Esophagus muscularis mucosa (tissue), 4 donors: ENCODE measurements at places on chromosomes 6 and 20. TPM values are rescaled to one million over a fixed set of nuclear protein-coding genes. Genes with fewer than 3 reads are reported as not detected.

The ZBP1 gene
- total RNA-seq, result 0.33 TPM

The SNRNP48 gene
- total RNA-seq, result 9.4 TPM

The FAM83C gene
- not detected for total RNA-seq

GRCh38 chr6:25035512-25036435 is 100.0 kb upstream of the RIPOR2 start:
- no peak for DNase-seq

The NOP56 gene
- 67.2 TPM for total RNA-seq

- no peak for DNase-seq
These were observed 2.2 kb downstream of the CENPB start for GRCh38 chr20:3784216-3784853.

The ABHD16B gene
- not detected for total RNA-seq

The BMP6 gene
- total RNA-seq, result 5.4 TPM

DNA sequence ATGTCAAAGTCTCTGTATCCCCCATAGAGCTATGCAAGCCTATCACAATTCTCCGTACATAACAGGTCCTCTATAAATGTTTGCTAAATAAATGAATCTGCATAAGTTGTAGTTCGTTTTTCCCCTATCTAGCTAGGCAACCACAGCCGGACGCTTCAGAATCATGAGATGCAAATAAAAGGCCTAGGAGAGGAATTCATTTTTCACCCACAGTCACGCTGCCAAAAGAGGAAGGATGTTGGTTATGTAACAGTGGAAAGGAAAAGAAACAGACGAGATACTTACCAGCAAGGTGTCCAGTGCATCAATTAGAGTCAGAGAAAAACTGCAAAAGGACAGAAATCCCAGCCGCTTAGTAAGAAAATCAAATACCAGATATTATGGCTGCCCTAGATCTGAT is 2.4 kb downstream of the EDEM2 start:
- DNase-seq, result no peak

The BFSP1 gene
- 7.3 TPM for total RNA-seq

- no peak for DNase-seq
These were observed 161.6 kb upstream of the EXOC2 start for GRCh38 chr6:854406-855118.

- DNase-seq, result no peak
These were observed 43.8 kb downstream of the POPDC3 start for GRCh38 chr6:105135907-105136430.

The MBOAT1 gene
- 4.3 TPM for total RNA-seq

The SIRPB1 gene
- total RNA-seq, result 3.8 TPM

- no peak for DNase-seq
These were observed 11.0 kb downstream of the KIF16B start for GRCh38 chr20:16562259-16562658.

The NHSL1 gene
- 10.4 TPM for total RNA-seq

- DNase-seq, result no peak
These were observed 205.0 kb downstream of the ARID1B start for GRCh38 chr6:156982168-156982567.
